T-helper 2 cell treated with Interferon-gamma antibody and Interleukin-4, amounts not matched to agents 100 ng/mL and 5 ng/mL, for 36 hours (primary cell): ENCODE measurements at places on chromosomes 7 and 10. TPM values are rescaled to one million over a fixed set of nuclear protein-coding genes. Genes with fewer than 3 reads are reported as not detected.

The PON1 gene
- total RNA-seq: not detected in 2 replicates

The GCK gene
- 0.18 and 0.25 TPM in 2 replicates for total RNA-seq

The LRGUK gene
- 0.09 and 0.20 TPM in 2 replicates for total RNA-seq

The HK1 gene
- total RNA-seq: 145 and 147 TPM in 2 replicates

The PDZD7 gene
- total RNA-seq: 0.64 and 0.77 TPM in 2 replicates

The GPR85 gene
- total RNA-seq: not detected in 2 replicates

The NEURL1 gene
- total RNA-seq: 1.5 TPM in 2 replicates

The INHBA gene
- total RNA-seq: 0.09 TPM in 1 of 2 replicates, not detected in the other

The STRIP2 gene
- total RNA-seq: 21.0 TPM in 2 replicates

The ACTL6B gene
- not detected in 2 replicates for total RNA-seq

The NME8 gene
- not detected in 2 replicates for total RNA-seq

The PON3 gene
- 0.25 TPM in 1 of 2 replicates, not detected in the other for total RNA-seq

The ADAM8 gene
- total RNA-seq: 153 and 157 TPM in 2 replicates

The TAS2R5 gene
- 0.55 and 0.64 TPM in 2 replicates for total RNA-seq

The TDRD1 gene
- 0.09 and 0.23 TPM in 2 replicates for total RNA-seq

The CYP2E1 gene
- 0.39 TPM in 2 replicates for total RNA-seq

The ADRB1 gene
- total RNA-seq: not detected in 2 replicates

The LIPK gene
- not detected in 2 replicates for total RNA-seq

The DENND11 gene
- 26.1 and 26.2 TPM in 2 replicates for total RNA-seq

The CPN1 gene
- total RNA-seq: not detected in 2 replicates

The EFCAB10 gene
- total RNA-seq: not detected in 2 replicates

The C10orf67 gene
- not detected in 2 replicates for total RNA-seq

The ATG9B gene
- 9.6 and 10.3 TPM in 2 replicates for total RNA-seq

The ZNF117 gene
- total RNA-seq: 5.8 TPM in 2 replicates

The MRLN gene
- not detected in 2 replicates for total RNA-seq

The OR2A12 gene
- total RNA-seq: not detected in 2 replicates

The GHRHR gene
- total RNA-seq: not detected in 2 replicates

The VWA2 gene
- total RNA-seq: not detected in 2 replicates

The LCOR gene
- total RNA-seq: 25.1 and 31.4 TPM in 2 replicates

The AASS gene
- total RNA-seq: 0.68 and 0.89 TPM in 2 replicates
